Activated CD8-positive, alpha-beta memory T cell treated with anti-CD3 and anti-CD28 coated beads for 24 hours (primary cell): ENCODE measurements at places on chromosomes 6 and 20.

DNA sequence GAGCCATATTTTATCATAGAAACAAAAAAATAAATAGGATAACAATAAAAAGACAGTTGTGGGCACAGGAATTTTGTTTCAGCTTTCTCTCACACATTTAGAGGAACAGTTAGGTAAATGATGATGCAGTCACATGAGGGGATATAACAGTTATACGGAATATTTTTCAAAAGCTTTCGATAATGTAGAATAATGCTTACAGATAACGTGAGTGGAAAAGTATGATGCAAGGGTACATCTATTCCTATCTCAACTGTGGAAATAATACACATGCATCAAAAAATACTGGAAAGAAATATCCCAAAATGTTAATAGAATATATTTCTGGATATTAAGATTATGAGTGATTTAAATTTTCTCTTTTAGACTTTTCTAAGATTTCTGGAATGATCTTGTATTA, 114.0 kb downstream of the AFG1L start:
- DNase-seq, result no peak

- DNase-seq, result no peak
These were observed 222.1 kb upstream of the SULF2 start for GRCh38 chr20:48007351-48007750.

- no peak for DNase-seq
These were observed 129.7 kb downstream of the PRDM13 start for GRCh38 chr6:99736302-99736701.

GRCh38 chr6:123116370-123116769, 120.3 kb downstream of the CLVS2 start:
- DNase-seq, result no peak

DNA sequence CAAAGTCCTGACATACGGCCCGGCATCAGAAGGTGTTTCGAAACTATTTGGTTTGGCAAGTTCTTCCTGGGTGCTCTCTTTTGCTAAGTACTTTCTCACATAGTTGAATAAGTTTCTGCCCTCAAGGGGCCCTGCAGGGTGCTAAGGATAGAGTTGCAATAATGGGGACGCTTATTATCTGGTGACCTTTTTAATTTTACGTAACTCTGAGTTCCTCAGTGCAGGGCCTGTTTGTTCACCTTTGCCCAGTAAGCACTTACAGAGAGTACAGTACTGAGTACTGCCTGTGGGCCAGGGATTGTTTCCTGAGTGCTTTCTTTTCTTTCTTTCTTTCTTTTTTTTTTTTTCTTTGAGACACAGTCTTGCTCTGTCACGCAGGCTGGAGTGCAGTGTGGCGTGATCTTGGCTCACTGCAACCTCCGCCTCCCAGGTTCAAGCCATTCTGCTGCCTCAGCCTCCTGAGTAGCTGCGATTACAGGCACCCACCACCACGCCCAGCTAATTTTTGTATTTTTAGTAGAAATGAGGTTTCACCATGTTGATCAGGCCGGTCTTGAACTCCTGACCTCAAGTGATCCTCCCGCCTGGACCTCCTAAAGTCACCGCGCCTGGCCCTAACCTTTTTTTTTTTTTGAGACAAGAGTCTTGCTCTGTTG, 4.5 kb upstream of the PXMP4 start:
- DNase-seq, result no peak

DNA sequence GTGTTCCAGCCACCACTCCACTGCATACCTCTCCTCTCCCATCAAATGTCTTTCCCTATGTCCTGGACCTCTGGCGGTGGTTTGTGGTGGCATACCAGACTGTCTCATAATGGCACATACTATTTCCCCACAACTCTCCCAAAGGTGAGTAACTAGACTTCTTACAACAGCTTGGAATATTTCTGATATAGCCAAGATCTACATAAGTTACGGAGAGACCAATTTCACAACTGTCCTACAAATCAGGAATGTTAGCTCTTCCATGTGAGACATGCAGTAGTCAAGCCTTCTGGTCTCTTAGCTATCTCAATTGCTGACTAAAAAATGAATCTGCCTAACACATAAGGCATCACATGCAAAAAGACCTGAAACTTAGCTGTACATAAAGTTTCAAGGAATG, 588.9 kb downstream of the RNF144B start:
- no peak for DNase-seq

GRCh38 chr20:61289166-61289565, 37.1 kb downstream of the CDH4 start:
- DNase-seq, result no peak

DNA sequence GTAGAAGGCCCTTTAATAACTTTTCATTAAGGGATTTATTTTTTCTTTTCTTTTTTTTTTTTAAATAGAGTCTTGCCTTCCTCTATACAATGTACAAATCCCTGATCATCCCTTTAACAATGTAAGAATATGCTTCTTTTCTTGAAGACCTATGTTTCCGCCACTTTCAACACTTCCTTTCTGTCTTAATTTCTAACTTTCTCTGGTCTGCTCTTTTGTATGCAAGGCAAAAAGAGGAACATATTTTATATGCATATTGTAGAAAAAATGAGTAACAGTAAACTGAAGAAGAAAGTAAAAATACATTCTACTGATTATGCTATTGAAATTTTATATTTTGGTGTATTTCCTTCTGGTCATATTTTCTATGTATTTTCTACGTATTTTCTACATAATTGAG, 484.7 kb downstream of the TFAP2B start:
- no peak for DNase-seq
